HuH-7 (cell line): ENCODE measurements at places on chromosomes 7 and 10.

DNA sequence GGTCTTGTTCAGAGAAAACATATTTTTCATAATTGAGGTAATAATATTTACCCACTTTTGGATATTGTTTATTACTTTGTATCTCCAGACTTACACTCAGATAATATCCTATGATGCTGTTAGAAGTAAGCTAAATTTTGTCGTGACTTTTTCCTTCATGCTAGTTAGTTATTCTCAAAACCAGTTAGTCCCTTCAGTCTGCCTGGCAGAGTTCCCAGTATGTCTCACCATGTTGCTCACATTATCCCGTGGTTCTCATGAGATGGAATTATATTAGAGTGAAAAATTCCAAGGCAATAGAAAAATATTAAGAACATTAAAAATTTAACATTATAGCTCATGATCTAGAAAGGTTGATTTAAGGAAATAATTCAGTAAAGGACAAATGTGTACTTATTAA is 81.5 kb upstream of the SMIM30 start:
- no peak for DNase-seq

DNA sequence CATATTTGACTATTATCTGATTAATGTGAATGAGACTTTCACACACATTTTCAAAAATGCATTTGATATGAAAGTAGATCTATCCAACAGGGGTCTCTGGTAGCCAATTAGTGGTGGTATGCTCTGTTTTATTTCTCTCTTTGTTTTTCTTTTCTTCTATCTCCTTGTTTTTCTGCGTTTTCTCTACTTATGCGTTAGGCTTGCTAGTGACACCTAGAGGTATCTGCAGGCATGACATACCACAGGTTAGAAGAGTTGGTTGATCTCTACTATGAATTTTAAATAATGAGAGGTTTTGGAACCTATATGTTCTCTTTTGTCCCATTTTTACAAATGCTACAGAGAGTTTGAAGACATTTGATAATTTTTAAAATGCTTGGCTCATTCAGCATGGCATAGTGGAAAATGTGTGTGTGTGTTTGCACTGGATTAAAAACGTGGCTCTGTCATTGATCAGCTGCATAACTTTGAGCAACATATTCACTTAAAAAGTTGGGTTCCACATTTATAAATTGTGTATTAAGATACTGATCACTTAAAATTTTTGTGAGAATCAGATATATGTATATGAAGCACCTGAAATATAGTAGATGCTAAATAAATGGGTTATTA is 28.1 kb upstream of the PLXDC2 start:
- DNase-seq, result no peak

- DNase-seq, result no peak
Observed at GRCh38 chr7:99478464-99479440, 6.1 kb downstream of the ZNF789 start.

DNA sequence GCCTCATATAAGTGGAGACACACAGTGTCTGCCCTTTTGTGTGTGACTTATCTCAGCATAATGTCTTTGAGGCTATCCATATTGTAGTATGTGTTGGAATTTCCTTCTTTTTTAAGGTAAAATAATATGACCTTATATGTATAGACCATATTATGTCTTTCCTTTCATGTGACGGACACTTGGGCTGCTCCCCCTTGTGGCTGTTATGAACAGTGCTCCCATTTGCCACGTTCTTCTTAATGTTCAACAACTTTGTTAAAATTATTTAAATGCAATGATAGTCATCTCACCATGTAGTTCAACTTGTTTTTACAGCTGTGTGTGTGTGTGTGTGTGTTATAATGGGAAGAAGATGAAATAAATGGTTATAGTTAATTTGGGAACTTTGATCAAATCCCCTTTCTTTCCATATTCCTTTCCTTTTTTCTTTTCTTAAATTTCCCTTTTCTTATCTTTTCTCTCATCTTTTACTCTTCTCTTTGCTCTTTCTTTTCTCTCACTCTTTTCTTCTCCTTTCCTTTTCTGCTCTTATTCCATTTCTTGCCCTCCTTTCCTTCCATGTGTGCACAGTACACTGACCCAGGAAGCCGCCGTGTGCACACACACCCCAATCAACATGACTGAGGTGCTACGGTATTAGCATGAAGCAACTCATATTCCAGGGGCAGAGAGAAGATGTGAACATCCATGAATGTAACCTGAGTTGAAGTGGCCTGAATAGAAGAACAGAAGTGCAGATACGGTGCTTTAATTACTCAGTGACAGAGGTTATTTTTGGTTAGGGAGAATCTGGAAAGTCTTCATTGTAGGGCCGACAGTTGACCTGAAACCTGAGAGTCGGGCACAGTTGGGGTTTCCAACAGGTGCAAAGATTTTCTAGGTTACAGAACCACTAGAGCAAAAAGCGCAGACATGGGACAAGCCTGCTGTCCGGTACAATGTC is 596.6 kb downstream of the SDK1 start:
- peak; percentile 17 for DNase-seq

DNA sequence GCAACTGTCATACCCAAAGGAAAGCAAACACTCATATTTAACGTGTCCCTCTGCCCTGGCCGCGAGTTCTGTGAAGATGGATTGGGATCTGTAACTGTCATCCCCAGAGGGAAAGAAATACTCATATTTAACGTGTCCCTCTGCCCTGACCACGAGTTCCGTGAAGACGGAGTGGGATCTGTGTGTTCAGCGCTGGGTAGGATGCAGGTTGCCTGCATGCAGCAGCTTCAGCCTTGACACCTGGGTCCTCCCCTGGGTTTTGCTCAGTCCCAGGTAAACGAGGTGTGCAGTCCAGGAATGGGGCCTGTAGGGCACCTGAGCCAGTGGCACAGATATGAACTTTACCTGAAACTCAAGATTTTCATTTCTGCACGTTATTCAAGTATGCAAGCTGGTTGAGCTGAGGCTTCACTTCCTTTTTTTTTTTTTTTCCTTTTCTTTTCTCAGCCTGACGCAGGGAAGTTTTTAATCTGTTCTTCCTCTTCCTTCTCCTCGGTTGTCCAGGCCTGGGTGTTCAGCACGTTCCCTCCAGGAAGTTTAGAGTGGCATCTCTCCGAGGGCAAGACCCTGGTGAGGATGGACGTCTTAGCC is 159.0 kb upstream of the SHH start:
- no peak for DNase-seq

- no peak for DNase-seq
Observed at GRCh38 chr7:131027287-131027773, 293.3 kb upstream of the KLF14 start.

GRCh38 chr7:101538596-101539459 is 90.3 kb downstream of the MYL10 start:
- peak; percentile 96 for DNase-seq

DNA sequence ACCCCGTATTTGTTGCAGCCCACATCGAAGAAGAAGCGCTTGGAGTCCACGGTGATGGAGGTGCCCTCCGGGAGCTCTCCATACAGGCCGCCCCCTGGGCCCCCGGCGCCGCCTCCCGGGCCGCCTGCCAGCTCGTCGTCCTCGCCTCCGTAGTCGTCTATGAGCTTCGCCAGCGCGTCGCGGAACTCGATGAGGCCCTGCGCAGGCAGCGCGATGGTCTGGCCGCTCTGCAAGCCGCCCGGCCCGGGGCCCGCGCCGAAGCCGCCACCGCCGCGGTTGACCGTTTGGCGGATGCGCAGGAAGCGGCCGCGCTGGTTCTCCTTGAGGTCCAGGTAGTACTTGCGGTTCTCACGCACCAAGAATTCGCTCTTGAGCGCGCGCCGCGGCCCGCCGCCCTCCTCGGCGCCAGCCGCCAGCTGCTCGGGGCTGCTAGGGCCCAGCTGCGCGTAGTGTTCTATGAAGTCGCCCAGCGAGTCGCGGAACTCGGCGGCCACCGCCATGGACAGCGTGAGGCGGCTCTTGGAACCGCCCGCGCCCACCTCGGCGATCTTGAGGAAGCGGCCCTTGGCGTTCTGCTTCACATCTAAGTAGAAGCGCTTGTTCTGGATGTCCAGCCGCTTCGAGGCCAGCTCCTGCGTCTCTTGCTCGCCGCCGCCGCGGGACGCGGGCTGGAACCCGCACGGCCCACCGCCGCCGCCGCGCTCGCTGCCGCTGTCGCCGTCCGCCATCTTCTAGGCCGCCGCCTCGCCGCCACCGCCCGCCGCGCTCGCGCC is 523 bp downstream of the PURB start:
- no peak for DNase-seq

GRCh38 chr7:4791738-4792536 is 16.5 kb downstream of the AP5Z1 start:
- no peak for DNase-seq

DNA sequence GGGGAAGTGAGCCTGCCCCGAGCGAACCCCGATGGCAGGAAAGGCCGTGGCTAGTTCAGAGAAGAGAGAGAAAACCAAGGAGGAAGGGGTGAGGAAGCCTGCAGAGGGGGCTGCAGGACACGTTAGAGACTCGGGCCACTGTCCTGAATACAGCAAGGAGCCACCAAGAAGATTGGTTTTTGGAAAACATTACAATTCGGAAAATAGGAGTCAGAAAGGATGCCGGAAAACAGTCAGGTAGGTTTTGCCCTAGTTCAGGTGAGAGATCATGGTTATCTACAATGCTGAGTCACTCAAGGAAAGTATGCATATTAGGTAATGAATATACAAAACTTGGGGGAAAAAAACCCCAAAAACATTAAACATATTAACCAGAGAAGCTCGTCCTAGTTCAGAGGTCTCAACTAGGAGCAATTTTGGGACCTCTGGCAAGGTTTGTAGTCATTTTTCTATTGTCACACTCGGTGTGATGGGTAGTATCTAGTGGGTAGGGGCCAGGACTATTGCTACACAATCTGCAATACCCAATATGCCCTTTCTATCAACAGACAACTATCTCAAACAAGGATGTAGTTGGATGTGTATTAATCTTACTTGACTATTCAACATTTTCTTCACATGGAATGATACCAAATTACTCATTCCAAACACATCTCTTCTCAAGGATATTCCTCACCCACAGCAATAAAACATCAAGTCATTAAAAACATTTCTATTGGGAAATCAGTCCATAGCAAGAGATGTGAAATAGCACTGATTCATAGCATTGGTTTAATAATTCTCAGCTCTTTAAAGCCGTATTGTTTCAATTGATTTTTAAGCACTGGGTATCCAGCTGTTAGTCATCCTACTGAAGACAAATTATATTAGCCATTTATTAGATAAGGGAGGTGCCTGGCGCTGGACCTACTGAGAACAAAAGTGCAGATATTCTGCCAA is 74.4 kb upstream of the RSU1 start:
- no peak for DNase-seq

DNA sequence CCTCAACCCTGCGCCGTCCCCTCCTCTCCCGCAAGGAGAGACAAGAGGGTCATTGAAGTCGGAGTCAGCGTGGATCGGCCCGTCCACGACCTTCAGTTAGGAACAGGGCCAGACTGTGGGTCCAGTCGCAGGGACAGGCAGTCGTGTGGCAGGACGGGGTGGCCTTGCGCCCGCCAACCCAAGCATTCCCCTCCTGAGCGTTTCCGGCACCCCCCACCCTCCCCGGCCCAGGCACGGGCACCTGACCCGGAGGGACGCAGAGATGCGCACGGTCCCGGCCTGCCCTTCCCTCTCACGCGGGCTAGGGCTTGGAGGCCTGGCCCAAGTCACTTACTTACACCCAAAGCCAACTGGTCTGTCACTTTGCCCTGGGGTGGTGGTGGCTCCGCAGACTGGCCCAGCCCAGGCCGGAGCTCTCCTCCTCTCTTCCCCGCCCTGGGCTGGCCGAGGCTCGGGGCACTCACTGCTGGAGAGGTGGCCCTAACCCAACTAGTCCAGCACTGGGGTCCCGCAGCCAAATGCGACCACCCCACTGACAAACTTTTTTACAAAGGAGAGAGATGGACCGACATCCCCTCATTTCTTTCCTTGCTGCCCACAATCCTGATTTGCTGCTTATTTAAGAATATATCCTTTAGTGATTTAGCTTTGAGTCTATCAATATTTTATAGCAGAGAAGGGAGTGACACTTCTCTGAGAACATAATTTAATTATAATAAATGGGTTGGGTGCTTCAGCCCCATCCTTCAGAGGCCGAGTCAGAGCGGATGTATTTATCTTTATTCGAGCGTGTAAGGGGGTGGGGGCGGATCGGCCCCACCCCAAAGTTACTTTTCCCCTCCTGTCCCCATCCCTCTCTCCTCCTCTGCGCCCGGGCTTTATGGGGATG is 1.2 kb upstream of the UNCX start:
- DNase-seq, result no peak

- DNase-seq, result no peak
Observed at GRCh38 chr7:95432606-95433005, 2.2 kb downstream of the PON2 start.

DNA sequence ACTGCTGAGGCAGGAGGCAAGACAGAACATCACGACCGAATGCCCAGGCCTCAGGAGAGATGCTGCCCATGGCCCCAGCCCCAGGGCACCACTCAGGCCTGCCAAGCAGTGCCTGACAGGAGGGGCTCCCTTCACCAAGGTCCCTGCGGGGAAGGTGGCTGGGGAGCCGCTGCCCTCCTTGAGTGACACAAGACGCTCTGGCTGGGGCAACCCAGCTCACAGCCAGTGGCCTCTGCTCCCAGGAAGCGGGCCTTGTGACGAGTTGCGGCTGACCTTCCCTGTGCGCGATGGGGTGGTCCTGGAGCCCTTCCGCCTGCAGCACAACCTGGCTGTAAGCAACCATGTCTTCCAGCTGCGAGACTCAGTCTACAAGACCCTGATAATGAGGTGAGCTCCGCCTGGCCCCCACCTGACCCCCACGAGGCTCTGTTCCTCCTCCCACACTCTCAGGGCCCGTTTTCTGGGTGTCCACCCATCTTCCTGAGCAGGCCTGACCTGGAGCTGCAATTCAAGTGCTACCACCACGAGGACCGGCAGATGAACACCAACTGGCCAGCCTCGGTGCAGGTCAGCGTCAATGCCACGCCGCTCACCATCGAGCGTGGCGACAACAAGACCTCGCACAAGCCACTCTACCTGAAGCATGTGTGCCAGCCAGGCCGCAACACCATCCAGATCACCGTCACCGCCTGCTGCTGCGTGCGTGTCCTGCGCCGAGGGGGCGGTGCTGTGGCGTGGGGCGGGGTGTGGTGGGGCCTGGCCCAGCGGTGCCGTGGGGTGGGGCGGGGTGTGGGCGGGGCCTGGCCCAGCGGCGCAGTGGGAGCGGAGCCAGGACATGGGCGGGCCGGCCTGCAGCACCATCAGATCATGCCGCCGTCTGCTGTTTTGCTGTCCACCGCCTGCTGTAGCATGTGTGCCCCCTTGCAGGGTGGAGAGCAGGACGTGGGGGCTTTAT is 12.8 kb downstream of the ZMIZ2 start:
- no peak for DNase-seq

DNA sequence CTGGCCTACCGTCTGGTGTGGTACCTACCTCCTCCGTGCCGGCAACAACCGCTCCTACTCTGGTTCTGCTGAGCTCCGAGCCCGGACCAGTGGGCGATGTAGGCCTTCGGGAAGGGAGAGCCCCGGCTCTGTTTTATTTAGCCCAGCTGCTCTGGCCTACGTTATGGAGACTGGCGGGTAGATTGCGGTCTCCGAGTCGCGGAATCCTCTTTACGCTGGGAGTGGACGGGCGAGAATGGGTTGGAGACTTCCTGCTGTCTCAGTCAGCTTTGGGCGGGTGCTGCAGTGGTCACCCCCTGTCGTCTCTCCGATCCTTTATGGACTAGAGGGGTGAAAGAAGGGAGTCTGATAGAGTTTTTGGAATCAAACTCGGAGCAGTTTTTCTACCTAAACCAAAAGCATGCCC is 406 bp downstream of the CBLL1 start:
- DNase-seq, result no peak
